ENCODE measurements at places on chromosomes 2 and 18.

DNA sequence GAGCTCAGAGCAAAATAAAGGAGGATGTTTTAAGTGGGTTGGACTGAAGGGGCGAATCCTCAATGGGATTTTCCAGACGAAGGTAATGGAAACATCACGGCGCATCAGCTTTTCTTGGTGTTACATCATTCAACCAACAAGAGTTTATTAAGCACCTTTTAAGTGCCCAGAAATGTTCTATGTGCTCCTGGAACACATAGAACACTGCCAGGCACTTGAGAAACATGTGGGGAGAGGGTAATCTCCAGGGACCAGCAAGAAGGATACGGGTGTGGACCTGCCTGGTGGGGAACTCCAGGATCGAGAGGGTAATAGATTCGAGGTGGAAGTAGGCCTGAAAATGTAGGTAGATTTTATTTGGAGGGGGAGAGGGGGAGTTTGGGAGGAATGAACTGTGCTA, 168.6 kb downstream of the PRKCE start:
- no peak for DNase-seq

DNA sequence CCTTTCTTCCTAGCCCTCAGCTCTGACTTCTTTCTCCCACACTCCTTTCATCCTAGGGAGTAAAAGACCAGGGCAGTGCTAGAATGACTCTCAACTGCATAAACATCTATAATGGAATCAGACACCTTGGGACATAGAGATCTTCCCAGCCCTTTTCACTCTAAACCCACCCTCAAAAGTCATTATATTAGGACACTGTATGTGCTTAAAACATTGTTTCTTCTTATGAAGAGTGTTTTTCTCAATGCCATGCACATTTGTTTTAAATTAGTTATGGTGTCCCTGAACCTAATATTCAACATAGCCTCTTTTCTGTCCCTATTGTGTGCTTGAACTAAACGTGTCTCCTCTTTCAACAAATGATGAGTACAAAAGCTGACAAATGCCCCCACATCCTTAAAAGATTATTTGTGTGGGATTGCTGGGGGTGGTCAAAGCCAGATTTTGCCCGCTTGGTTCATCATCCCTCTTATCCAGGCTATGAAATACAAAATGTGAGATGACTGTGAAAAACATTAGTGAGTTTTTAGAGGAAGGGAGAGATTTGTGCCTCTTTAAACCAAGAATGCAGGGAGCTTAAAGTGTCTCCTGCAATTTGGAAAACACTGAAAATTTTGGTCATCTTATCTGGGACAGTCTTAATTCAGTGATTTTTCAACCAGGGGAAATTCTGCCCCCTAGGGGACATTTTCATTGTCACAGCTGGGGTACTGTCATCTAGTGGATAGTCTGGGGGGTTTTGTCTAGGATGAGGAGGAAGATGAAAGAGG, 29.0 kb downstream of the SERPINB5 start:
- DNase-seq: no peak

DNA sequence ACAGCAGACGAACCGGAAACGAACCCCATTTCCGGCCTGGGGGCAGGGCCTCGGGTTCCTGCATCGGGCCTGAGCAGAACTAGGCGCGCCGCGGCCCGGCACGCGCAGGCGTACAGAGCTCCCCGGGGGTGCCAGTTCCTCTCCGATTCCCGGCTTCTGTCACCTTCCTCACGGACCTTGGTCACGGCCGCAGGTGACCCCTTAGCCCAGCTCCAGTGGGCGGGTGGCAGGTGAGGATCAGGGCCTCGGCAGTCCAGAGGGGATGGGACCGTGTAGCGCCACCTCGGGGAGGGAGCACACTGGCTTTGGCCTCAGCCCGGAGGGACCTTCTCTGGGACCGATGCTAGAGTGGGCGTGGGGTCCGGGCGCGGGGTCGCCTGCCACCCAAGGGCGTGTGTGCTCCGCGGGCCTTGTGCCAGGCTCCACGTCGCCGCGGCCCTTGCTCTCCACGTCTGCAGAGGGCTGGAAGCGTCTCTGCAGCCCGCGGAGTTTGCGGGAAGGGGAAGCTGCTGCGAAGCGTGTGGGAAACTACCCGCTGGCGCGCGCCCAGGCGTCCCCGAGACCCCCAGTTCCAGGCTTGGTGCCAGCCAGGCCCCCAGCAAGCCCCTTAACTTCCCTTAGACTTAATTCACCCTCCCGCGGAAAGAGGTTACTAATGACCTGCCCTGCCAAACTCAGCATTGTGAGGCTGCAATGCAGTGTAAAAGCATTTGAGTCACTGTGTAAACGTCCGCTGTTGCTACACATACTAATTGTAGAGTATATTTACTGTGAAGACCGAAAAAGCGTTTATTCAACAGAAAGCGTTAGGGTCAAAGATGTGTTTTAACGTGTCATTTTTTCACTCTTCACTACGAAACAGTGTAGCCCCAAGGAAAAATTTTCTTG, at the start of gene TRAPPC12:
TSS of gene TRAPPC12 (plus strand) at position 48 of the 888 bp plus-strand sequence. CDS start 7,930 bp downstream, outside the sequence.
- DNase-seq: peak; percentile 88

DNA sequence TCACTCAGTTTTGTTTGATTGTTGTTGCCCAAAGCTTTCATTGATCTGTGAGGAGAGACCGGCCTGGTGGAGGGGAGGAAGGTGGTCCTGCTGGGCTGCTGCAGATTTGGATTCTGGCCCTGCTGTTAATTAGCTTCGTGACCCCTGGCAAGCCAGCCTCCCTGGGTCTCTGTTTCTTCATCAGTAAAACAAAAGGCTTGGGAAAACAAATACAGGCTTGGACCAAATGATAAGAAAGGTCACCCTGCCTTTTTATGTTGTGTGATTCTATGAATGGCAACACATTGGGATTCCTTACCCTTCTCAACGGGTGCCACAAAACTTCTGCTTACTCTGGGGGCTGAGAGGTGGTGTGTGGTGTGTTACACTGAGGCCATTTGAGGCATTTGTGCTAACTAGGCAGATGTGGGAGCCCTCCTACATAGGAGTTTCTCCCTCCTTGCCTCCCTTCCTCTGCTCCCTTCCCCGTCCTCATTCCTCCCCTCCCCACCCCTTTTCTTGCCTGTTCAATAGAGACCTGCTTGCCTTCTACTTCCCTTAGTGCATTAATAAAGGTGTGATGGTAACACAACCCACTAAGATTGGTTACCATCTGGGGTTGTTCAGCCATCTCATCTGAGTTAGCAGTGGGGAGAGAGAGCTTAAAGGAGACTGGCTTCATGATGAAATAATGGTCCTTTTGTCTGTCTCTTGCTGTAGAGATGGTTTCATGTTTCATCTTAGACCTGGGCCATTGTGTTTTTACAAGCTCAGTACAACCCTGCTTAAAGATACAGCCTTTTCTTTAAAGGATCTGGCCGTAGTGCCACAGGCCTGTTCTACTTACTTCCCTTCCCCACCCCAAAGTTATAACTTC, 96.2 kb downstream of the TANC1 start:
- no peak for DNase-seq

- no peak for DNase-seq
Observed at GRCh38 chr18:36620788-36621187, 208.0 kb downstream of the TPGS2 start.

DNA sequence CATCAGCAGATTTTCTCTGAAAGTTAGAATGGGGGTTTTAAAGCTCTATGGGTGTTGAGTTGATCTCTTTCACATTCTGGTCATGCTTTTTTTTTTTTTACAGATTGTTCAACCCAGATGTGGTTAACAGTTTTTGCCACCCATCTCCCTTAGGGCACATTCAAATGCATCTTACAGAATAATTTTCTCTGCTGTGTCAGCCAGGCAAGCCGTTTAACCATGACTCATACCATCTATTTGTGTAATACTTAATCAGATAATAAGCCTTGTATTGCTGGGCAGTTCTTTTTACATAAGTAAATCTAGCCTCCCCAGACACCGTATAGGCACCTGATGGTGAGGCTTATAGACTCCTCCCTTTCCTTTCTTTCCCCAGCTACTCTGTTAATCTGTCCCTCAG, 62.0 kb downstream of the TGIF1 start:
- DNase-seq: peak; percentile 86

- DNase-seq: no peak
Observed at GRCh38 chr2:95047629-95048510, 22.4 kb downstream of the MAL start.

GRCh38 chr2:191970867-191971266, 124.0 kb upstream of the CAVIN2 start:
- no peak for DNase-seq

DNA sequence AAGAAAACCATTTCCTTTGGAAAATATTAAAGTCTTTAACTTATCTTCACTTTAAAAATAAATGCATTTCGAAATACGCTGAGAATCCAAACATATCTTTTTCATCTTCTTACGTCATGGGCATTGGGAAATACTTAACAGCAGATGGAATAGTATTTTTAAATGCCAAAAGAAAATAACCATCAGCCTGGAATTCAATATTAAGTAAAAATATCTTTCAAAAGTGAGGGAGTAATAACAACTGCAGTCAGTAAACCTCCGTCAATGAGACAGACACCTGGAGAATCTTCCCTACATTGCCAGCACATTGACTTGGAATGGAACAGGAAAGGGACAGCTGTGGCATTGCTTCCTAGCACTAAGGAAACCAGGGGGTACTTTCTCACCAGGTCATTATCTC, 290.4 kb upstream of the TNP1 start:
- no peak for DNase-seq

- no peak for DNase-seq
Observed at GRCh38 chr18:73843455-73843854, 304.2 kb downstream of the FBXO15 start.

DNA sequence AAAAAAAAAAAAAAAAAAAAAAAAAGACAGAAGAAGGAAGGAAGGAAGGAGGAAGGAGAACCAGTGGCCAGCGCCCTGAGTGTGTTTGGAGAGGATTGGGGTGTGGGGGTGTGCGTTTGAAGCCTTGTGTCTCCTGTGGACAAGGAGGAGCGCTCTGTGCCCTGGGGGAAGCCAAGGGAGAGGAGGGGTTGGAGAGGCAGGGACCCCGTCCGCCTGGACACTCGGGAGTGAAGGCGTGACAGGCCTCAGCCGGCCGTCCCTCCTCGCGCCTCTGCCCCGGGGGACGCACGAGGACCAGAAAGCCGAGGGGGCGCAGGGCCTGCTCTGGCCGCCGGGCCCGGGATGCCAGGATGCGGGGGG, 44.9 kb downstream of the SERTAD2 start:
- no peak for DNase-seq

- DNase-seq: no peak
Observed at GRCh38 chr18:59921384-59921891, 21.6 kb downstream of the PMAIP1 start.

GRCh38 chr2:131027566-131028528, 65.4 kb downstream of the FAM168B start:
- DNase-seq: no peak

DNA sequence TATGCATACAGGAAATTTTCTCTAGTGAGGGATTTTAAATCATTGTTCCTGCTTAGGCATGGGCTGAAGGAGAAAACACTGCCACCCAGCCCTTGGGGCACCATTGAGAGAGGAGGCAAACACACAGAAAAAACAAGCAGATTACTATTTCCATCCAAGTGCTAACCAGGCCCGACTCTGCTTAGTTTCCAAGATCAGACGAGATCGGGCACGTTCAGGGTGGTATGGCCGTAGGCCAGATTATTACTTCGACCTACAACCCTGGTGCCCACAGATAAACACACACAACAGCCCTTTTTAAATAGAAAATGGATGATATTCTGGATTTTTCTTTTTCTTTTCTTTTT, 45.4 kb upstream of the RHOB start:
- DNase-seq: no peak

GRCh38 chr2:23661276-23662050, 265.5 kb downstream of the ATAD2B start:
- DNase-seq: no peak

DNA sequence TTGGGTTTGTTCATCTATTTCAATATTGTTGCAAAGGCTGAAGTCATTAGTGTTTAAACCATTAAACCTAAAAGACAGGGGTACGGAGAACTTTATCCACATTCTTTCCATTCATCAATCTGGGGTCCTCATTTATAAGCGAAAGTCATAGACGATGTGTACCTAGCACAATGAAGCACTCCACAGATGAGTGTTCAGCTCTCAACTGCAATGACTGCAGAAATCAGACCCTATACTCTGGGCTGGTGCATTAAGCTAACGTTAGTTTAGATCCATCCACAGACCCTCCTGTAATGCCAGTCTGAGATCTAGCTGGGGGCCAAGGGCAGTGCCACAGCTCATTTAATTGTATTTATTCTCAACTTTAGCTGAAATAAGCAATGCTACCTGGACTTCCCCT, 155.2 kb downstream of the AFF3 start:
- DNase-seq: no peak

- peak; percentile 30 for DNase-seq
Observed at GRCh38 chr18:9117980-9118841, 15.7 kb downstream of the NDUFV2 start.

DNA sequence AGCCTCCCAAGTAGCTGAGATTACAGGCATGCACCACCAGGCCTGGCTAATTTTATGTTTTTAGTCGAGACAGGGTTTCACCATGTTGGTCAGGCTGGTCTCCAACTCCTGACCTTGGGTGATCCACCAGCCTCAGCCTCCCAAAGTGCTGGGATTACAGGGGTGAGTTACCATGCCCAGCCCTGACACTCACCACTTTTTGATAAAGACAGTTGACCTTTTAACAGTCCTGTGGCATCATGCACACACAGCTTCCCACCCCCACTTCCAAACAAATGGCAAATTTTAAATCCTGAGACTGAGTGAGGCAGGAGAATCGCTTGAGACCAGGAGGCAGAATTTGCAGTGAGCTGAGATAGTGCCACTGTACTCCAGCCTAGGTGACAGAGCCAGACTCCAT, 6.2 kb upstream of the DNAJB2 start:
- peak; percentile 65 for DNase-seq

- DNase-seq: no peak
Observed at GRCh38 chr2:2839782-2840531, 508.9 kb upstream of the MYT1L start.

DNA sequence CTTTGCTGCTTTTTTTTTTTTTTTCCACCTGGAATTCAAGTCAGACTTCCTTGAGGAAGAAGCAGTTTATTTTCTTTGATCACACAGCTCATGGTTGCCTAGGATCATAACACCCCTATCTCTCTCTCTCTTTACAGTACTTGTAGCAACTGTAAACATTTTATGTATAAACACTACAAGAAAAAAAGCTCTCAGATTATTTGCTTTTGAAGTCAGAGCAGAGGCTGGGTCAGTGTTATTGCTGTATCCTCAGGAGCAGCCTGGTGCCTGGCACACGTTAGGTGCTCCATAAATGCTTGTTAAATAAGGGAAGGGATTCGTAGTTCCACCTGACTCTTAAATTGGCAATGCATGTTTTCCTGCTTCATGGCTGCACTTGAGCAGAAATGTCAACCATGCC, 221.2 kb downstream of the TGIF1 start:
- DNase-seq: no peak

DNA sequence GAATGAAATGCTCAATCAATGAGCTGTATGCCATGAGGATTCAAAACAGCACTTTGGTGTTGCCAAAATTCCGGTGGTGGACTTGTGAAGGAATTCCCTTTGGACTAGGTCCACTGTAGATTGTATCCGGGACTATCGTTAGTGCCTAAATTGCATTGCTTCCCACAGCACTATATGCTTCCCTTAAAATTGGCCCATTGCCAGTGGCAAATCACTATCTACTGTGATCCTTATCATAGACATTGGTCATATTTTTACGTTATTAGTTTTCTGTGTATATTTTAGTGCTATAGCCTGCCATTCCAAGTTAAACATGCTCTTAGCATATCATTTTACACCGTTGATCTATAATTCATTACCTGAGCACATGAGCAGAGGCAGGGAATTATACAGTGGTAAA, 1.7 kb downstream of the PJVK start:
- no peak for DNase-seq

- no peak for DNase-seq
Observed at GRCh38 chr2:17578466-17578928, 38.0 kb downstream of the VSNL1 start.
